Renal pelvis (tissue), 12 donors: ENCODE measurements at places on chromosomes 12 and 14.

- DNase-seq: no peak
Measured at GRCh38 chr12:121223292-121224285, 13.7 kb downstream of the P2RX4 start.

GRCh38 chr14:88535813-88536212 lies 19.0 kb downstream of the PTPN21 start:
- DNase-seq: no peak

DNA sequence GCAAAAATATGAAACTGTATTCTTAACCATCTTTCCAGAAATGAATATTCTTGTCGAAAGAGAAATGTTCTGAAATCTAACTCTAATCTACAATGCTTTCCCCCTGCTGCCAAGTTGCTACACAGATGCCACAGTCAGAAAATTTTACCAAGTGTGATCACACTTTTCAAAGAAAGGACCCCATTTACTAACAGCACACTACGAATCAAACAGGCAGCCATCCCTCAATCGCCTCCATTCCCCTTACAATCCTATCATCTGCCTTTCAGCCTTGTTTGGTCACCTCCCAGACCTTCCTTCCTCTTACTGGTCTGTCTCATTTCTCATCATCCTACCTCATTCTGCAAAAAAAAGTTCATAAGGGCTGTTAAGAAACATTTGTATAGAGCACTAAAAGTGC lies 190.1 kb downstream of the MED13L start:
- DNase-seq: no peak

GRCh38 chr12:22799503-22799902 lies 174.5 kb downstream of the ETNK1 start:
- no peak for DNase-seq

GRCh38 chr14:90698379-90698869 lies 117.8 kb downstream of the TTC7B start:
- DNase-seq: no peak

- DNase-seq: no peak
Measured at GRCh38 chr14:62303437-62303836, 541.2 kb downstream of the SNAPC1 start.

DNA sequence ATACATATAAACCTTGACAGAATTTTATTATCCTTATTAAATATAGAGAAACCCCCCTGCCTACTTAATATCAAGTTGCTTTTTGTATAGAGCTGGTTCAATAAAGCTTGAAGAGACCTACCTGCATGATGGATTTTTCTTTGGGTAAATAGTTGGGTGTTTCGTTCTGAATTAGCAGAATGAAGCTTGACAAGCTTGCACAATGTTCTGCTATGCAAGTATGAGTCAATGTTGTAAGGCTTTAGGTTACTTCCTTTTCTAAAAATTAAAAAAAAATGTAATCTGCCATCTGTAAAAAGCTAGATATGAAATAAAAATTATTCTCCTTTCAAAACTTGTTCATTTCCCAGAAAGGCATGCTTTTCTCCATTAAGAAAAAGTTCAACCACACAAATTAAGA lies 1662.6 kb upstream of the SEL1L start:
- DNase-seq: no peak

GRCh38 chr12:117158911-117159553 lies 31.2 kb downstream of the FBXO21 start:
- DNase-seq: no peak

DNA sequence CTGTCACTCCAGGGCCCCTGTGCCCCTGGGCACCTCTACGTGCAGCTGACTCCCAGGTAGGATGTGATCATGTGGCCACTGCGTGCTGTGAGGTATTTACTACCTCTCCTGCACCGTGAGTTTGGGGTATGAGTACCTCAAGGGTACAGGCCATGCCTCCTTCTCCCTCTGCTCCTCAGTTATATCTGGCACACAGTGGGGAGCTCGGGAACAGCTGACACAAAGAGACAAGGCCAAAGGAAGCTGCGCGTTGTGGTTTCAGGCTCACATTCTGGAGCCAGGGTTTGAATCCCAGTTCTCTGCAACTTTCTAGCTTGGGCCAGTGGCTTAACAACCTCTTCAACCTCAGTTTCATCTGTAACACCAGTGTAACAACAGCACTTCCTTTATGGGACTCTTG lies 7.8 kb upstream of the SLC6A12 start:
- DNase-seq: no peak

DNA sequence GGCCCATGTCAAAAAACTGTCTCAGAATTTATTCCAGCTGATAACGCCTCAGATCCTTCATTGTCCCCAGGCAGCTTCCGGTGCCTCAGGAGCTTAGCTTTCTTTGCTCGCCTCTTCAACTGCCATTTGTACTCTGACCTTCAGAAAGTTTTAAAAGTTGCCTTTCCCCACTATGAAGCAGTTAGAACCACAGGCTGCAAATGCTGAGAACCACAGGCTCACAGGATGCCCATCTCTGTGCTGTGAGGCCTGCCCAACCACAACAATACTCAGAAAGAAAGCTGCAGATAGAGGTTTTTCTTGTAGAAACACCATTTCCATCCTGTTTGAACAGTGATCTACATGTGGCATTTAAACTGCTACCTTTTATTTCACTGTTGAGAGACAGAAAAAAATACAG lies 131.1 kb downstream of the PRKCH start:
- no peak for DNase-seq

- no peak for DNase-seq
Measured at GRCh38 chr14:104953896-104954656, 24.1 kb downstream of the AHNAK2 start.

GRCh38 chr12:46744283-46744682 lies 81.5 kb downstream of the SLC38A4 start:
- DNase-seq: no peak

DNA sequence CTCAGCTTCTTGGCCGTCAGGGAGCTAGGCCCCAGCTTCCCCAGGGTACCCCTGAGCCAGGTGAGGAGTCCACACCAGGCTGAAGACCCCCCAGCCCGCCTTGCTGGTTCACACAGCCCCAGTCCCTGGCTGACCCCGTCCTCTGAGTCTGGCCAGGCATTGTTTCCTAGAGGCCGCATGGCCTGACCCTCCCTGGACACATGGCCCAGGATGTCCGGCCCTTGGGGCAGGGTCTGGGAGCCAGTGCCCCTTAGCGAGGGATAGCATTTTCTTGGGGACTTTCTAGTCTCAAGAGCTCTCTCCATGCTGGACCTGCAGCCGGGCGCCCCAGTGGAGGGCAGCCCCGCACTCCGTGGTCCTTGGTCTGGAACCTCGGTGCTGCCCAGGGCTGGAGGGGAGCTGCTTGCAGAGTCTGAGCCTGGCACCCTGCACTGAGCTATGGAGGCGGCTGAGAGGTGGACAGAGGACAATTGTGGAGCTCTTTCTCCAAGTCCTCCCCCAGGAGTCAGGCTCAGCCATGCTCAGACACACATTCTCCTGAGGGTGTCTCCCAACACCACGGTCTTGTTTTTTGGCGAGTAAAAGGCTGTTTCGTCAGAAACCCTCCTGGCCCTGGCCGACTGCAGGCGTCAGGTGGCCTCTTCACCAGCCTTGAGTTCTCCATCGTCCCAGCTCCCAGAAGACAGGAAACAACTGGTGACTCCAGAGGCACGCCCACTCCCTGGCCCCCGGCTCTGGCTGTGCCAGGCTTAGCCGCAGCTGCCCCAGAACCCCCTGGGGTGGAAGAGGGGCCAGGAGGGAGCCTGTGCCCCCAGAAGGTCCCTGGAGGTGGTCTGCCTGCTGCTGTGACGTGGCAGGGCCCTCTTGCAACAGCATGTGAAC lies 17.6 kb upstream of the CRIP2 start:
- no peak for DNase-seq
